Omental fat pad (tissue), 4 donors: ENCODE measurements at places on chromosomes 2 and 18. TPM values are rescaled to one million over a fixed set of nuclear protein-coding genes. Genes with fewer than 3 reads are reported as not detected.

DNA sequence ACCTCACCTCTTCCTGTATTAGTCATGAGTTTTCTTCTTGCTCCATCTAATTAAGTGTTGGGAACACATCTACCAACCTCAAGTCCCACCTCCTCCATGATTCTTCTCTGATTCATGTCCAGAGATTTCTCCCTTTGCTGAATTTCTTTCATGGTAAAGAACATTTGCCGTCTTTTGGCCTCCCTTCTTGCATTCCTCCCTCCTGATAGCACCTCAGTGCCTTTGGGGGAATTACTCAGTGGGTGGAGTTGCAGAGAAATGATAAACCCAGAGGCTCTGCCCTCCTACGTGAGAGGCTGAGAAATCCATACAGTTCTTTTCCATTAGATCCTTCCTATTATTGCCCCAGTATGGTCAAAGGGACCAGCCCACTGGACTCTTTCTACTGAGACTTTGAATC is 651.9 kb downstream of the SLC4A3 start:
- DNase-seq, result no peak

DNA sequence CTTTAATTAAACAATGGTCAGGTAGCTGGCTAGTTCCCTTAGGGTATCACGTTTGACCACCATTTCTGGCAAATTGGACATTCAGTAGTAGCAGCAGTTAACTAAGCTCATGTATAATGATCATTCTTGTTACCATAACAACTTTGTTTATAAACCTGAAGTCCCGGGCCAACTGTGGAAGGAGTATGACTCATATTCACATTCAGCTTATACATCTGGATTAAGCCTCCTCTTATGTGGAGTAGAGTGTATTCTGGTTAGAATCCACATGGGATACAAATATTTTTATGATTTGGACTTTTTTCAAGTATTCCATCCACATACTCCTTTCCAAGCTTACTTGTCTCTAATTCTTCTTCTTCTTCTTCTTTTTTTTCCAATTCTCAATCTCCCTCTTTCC is 70.3 kb upstream of the ZSWIM2 start:
- DNase-seq, result no peak

- no peak for DNase-seq
Measured at GRCh38 chr18:46291149-46291548, 187.0 kb downstream of the HAUS1 start.

DNA sequence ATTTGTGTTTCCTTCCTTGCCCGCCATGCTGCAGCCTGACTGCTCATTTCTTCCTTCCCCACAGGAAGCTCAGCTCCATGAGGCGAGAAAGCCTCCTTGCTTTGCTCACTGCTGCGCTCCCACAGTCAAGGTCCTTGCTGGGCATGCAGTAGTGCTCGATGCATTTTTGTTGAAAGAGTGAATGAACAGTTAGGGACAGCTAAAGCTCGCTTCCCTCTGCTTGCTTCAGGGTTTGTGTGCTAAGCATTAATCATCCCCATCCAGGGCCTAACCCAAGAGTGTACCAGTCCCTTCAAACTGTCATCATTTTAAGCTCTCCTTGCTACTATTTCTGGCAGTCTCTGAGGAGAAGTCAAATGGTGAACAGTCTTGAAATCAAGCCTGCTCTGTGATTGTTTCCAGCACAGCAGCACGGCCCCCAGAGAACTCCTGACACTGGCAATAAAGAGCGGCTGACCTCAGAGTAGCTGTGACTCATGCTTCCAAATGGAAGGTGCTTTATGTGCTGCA is 171.7 kb upstream of the SOX11 start:
- DNase-seq, result no peak

DNA sequence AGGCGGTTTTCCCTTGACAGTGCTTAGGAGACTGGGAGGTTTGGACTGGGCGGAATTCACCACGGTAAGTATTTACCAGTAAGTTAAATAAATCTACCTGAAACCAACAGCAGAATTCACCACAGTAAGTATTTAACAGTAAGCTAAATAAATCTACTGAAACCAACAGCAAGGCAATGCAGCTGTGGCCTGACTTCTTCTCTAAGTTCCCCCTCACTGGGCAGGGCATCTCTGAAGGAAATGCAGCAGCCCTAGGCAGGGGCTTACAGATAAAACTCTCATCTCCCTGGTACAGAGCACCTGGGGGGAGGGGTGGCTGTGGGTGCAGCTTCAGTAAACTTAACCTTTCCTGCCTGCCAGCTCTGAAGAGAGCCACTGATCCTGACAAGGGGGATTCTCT is 432.5 kb upstream of the LRRTM1 start:
- DNase-seq, result no peak

DNA sequence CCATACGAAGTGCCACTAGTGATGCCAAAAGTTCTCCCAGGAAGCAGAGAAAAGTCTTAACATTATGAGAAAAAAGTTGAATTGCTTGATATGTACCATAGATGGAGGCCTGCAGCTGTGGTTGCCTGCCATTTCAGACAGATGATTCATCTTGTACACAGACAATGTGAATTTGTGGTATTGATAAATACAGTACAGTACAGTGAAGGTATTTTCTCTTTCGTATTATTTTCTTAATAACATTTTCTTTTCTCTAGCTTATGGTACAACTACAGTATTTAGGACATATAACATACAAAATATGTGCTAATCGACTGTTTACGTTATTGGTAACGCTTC is 33.6 kb upstream of the VWC2L start:
- DNase-seq, result no peak

DNA sequence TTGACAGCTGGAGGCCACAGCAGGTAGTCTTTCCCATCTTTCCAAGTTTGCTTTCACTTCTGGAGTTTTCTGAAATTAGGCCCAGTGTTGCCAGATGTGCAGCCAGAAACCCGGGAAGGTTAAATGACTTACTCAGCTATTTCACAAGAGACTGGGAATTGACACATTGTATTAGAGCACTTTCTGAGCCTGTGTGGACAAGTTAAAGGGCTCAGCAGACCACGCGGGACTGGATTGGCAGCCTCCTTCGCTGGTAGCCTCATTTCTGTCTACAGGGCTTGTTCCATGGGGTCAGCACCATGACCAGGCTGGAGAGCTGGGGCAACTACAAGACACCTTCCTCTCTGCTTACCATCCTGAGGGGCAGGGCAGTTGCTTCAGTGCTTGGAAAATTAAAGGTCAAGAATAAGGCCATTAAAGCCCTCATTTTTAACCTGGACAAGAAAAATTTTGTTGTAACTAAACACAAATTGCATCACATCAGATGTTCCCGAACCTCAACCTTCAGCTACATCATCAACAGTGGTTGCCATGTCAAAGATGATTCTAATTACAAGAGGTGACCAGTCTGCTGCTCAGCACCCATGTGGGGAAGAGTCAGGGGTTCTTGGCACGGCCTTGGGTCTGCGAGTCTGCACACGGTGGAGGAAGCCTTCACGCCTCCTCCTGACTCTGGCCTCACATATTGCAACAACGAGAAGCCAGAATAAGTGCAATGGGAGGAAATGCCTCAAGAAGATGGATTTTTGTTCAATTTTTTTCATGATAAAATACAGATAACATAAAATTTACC is 279.5 kb upstream of the RAB6C start:
- DNase-seq, result no peak

- no peak for DNase-seq
Measured at GRCh38 chr2:52097071-52097470, 1065.1 kb upstream of the NRXN1 start.

GRCh38 chr2:62537814-62538213 is 31.8 kb upstream of the TMEM17 start:
- DNase-seq, result no peak

- no peak for DNase-seq
Measured at GRCh38 chr18:76410033-76410432, 85.0 kb downstream of the ZNF516 start.

DNA sequence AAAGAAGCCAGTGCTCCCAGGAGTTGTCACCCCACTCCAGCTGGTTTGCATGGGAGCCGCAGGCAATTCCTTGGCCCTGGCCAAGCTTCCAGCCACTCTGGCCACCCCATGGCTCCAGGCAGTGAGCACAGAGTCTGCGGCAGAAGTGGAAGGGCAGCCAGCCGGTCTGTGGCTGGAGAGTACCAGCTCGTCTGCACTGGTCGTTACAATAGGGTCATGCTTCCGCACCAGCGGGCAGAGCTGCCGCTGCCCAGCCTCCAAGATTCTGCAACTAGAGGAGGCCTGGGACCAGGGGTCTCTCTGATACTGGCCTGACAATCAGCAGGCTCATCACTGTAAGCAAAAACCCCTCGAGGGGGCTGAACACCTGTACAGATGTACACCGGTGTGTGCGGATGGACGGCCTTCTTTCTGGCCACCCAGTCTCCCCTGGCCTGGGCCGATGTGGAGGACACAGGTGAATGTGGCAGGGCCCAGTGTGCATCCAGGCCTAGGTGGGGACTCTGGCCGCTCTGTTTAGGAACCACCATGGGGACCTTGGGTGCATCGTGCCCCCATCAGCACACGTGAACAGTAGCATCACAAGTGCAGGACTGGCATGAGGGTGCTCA is 51.9 kb upstream of the ODC1 start:
- no peak for DNase-seq

DNA sequence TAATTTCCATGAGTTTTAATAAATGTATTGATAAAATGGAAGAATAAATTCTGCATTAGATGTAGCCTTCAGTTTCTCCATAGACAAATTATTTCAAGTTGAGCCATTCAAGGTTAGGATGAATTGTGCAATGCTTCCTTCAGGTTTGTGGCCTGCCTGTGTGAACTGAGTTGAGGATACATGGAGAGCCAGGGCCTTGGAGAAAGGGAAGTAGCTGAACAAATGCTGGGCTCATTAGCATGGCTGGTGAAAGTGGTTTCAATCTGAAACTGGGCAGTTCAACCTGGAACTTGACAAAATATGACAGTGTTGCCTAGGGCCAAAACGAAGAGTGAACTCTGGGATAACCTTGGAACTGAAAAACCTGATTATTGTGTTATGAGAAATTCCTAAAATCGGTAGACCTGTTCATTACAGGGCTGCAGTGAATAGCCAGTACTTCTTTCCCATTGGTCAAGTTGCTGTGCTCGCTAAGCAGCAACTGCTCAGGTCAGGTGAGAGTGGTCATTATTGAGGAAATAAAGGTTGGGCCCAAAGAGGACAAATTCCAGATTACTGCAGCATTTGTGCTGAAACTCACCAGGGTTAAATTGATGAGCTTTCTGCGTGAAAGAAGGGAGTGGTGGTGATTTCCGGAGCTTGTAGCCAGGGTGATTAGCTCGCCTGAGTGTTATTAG is 12.7 kb downstream of the INPP1 start:
- no peak for DNase-seq

- DNase-seq, result no peak
Measured at GRCh38 chr2:160432633-160433032, 61.0 kb downstream of the RBMS1 start.

DNA sequence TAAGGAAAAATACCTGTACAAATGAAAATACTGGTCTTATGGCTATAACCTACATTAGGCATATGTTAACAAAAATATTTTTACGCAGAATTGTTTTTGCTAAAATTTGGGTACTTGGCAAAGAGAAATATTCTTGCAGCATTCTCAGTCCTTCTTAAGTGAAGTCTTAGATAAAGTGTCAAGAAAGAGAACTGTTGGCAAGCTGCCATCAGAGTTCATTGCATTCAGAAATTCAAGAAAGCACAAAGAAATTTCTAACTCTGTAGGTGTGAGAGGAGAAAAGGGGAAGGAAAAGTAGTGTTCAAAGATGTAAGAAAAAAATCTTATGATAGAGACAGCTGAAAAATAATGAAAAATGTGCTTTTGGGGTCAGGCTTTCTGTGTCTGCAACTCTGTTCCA is 86.7 kb downstream of the IRS1 start:
- no peak for DNase-seq

GRCh38 chr2:54966165-54966832 is 84.0 kb downstream of the RTN4 start:
- DNase-seq, result no peak

DNA sequence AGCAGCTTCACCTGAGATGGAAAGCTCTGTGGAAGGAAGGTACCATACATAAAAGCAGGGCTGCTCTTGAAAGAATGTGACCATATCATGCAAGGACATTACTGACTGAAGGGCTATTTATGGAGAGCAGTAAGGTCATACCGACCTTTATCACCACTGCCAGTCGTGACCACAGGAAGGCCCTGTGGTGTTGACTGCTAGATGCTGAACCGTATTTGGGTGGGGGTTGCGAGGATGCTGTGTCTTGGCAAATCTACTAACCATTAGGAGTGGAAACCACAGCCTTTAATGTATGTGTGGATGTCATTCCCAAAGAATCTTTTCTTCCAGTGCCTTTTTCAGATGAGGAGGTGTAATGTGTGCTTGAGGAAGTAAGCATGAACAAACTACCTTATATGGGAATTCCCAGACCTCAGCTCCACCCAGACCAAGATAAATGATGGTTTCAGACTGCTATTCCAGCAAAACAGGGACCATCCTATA is 60.8 kb downstream of the LIMS1 start:
- no peak for DNase-seq

DNA sequence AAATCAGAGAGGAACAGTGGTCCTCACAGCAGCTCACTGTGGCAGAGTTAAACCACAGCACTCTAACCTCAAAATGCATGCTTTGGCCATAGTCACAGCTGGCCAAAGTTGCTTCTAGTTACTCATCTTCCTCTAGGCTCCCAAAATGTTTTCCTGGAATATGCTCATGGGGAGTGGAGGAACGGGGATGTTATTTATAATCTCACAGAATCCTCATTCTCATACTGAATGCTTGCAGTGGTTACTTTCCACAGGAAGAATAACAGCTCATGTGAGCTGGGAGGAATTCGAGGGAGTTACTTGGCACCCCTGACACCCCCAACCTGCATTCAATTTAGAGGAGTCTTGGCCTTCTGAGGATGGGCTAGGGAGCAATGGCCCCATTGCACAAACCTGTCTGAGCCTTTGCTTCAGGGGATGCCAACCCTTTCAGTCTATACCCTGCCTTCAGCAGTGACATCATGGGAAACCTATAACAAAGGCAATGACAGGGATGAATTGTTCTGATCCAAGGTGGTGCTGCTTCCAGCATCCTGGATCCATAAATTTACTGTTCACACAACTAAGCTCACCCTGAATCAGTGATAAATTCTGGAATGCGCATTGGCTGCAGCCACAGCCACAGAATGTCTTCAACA is 22.4 kb upstream of the CCBE1 start:
- no peak for DNase-seq

DNA sequence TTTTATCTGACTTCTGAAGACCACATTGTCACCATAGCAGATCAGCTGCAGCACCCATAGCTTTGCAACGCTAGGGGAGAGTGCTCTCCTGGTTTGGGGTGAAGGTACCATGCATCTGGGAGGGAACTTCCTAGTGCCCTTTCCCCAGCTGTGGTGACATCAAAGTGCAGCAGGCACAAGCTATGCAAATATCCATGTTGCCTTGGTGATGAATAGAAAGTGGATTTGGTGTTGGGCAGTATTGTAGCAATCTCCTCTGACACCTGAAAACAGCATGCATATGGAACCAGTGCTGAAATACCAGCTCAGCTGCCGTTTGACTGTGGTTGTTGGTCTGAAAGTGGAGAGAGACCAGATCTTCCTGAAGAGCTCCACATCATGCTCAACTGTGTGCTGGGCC is 37.1 kb downstream of the BCL2L11 start:
- no peak for DNase-seq

GRCh38 chr18:64474773-64475172 is 325.9 kb upstream of the LINC00305 start:
- DNase-seq, result no peak

HRH4 gene
- total RNA-seq, result not detected

SP100 gene
- total RNA-seq, result 147 TPM

MROH2A gene
- not detected for total RNA-seq

RUFY4 gene
- total RNA-seq, result not detected

NMS gene
- total RNA-seq, result not detected

TXNDC2 gene
- not detected for total RNA-seq

STK36 gene
- total RNA-seq, result 24.6 TPM

RIT2 gene
- total RNA-seq, result not detected
